Stimulated activated CD8-positive, alpha-beta memory T cell treated with anti-CD3 and anti-CD28 coated beads, Interleukin-4, amount 100 ng/mL, for 1 hour (primary cell): ENCODE measurements at places on chromosomes 1 and 21.

- no peak for DNase-seq
These were observed 3.5 kb downstream of the C1orf116 start for GRCh38 chr1:207028884-207029650.

- DNase-seq, result no peak
These were observed 86.7 kb upstream of the TTC34 start for GRCh38 chr1:2887941-2888855.

GRCh38 chr1:66770694-66771093 lies 18.4 kb downstream of the DYNLT5 start:
- DNase-seq, result no peak

DNA sequence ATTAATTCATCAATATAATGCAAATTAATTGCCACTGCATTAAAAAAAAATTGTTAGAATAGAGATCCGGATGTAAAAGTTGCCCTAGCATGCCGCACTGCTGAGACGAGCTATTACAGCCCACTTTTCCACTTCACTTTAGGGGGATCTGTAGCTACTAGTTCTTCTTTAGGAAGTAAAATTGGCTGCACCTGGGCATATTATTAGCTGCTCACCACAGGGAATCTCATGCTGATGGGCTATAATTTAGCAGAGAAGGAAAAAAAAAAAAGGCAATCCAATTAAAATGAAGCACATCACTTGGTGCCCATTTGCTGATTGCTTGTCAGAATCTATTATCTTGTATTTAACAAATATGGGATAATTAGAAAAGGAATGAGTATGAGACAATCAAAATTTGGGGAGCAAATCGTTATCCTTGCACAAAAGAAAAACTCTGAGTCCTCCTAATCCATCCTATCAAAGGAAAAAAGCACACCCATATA lies 233.4 kb downstream of the DSCAM start:
- no peak for DNase-seq

GRCh38 chr1:150973836-150974579 lies 627 bp downstream of the CERS2 start:
- no peak for DNase-seq

DNA sequence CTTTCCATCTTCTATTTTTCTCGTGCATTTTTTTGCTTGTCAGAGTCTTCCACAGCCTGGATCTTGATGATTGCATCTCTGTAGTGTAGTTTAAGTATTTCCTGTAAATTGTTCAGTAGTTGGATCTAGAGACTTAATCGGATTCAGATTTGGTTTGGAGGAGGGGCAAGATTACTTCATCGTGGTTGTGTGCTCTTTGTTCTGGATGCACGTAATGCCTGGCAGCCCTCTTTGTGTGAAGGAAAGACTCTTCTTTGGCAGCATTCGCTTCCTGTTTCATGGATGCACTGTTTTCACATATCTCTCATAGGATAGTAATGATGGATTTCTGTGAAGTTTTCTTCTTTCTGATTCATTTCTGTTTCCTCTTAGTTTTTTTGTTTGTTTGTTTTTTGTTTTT lies 14.2 kb downstream of the SEMA4A start:
- no peak for DNase-seq

- DNase-seq, result no peak
These were observed 118.8 kb upstream of the PBX1 start for GRCh38 chr1:164440232-164440631.
